ENCODE measurements at places on chromosomes 7 and 10.
A peak's percentile ranks its signal among the peaks of the same experiment; 100 is the strongest.

DNA sequence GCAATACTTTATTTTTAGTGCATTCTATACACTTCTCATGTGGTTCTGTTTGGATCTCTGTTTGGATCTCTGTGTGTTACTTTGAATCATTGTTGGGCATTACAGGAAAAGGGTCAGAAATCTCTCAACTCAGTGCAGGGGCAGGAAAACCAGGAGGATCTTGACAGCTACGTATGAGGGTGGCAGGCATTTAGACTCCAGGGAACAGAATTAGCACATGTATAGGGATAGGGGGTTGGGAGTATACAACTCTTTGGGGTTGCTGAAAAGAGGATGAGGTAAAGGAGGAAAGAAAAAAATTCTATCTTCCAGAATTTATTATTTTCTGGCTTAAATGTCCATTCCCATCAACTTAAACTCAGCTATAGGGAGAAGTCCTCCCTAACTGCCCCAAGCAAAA lies 59.4 kb upstream of the MKI67 start:
- no peak for DNase-seq

- DNase-seq: no peak
Observed at GRCh38 chr7:90261441-90261840, 16.5 kb downstream of the CFAP69 start.

DNA sequence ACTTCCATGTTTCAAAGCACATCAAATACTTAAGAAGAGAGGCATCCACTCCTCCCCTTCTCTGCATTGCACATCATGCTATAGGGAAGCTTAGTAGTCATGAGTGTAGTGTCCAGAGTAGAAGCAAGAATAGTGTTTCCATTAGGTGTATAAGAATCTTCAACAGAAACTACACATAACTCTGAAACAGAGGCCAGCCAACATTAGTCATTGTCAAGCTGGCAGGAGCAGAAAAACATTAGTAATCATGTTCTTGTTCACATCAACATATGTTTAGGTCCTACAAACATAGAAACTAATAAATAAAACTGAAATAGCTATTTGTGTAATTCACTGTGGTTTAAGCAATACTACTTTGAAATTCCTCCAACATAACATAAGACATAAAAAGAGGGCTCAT lies 370.2 kb downstream of the PPP1R3A start:
- no peak for DNase-seq

- DNase-seq: no peak
Observed at GRCh38 chr10:100805543-100806355, 60.4 kb downstream of the PAX2 start.

GRCh38 chr10:13709931-13710650 lies 123.3 kb downstream of the PRPF18 start:
- no peak for DNase-seq

DNA sequence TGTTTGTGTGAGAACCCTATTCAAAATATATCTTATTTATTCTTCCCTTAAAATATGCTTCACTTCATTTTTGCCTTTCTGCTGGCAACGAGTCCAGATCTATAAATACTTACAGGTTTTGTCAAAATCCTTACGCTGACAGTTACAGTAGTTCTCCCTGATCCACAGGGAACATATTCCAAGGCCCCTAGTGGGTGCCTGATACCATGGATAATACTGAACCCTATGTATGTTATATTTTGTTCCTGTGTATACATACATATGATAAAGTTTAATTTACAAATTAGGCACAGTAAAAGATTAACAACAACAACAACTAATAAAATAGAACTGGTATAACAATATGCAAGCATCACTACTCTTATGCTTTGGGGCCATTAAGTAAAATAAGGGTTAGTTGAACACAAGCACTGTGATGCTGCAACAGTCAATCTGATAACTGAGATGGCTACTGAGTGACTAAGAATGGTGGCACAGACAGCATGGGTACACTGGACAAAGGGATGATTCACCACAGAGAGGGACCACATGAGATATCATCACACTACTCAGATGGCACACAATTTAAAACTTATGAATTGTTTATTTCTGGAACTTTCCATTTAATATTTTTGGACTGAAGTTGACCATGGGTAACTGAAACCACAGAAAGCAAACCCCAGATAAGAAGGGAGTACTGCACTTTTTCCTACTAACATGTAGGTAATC lies 29.4 kb upstream of the PCGF5 start:
- DNase-seq: no peak

DNA sequence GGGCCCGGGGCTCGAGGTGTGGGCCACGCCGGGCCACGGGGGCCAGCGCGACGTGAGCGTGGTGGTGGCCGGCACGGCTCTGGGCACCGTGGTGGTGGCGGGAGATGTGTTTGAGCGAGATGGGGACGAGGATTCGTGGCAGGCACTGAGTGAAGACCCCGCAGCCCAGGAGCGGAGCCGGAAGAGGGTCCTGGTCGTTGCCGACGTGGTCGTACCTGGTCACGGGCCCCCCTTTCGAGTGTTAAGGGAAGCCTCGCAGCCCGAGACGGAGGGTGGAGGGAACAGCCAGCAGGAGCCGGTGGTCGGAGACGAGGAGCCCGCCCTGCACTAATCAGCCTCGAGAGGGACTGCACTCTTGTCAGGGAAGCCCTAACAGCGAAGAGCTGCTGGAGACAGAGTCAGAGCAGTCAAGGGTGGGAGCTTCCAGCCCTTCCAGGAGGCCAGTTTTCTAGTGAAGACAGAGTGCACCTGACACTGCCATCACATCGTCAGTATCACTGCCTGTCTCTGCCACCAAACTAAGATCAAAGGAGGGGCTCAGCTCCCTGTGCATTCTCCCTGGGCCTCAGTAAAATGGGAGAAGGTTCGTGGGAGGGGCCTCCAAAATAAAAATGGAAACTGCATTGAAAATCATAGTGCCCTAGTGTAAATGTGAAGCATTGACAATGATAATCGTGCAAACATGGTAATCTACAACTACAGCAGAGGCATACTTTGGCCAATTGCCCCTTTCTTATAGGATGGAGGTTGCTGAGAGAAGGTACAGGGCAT lies 1.3 kb downstream of the MBLAC1 start:
- no peak for DNase-seq

- DNase-seq: no peak
Observed at GRCh38 chr10:72029414-72029813, 58.9 kb downstream of the SPOCK2 start.

GRCh38 chr7:22251281-22251680 lies 105.7 kb downstream of the RAPGEF5 start:
- no peak for DNase-seq

DNA sequence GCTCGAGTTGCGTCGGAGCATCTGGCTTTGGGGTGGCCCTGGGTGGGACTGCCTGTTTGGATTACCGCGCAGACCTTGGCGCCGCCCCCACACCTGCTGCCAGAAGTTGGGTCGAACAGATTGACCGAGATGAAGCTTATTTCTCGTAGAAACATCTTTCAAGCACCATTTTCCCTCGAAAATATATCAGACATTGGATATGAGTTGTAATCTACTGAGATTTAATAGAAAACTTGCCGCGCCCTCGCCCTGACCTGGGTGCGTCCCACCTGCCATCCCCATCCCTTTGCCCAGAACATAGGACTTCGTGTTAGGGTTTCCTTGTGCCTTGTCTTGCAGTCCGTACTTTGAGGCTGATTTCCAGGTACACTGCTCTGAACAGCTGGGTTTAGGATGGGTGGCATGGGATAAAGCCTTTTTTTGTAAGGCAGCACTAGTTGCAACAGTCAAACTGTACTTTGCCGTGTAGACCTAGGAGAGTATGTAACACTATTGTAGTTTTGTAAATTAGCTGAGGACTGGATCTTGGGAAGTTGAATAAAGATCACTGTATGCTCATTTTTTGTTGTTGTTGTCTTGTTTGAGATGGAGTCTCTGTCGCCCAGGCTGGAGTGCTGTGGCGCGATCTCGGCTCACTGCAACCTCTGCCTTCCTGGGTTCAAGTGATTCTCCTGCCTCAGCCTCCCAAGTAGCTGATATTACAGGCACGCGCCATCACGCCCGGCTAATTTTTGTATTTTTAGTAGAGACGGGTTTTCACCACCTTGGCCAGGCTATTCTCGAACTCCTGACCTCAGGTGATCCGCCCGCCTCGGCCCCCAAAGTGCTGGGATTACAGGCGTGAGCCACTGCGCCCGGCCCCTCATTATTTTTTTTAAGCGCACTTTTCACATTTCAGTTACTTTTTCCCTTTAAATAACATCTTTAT lies 978 bp downstream of the OGDH start:
- no peak for DNase-seq

DNA sequence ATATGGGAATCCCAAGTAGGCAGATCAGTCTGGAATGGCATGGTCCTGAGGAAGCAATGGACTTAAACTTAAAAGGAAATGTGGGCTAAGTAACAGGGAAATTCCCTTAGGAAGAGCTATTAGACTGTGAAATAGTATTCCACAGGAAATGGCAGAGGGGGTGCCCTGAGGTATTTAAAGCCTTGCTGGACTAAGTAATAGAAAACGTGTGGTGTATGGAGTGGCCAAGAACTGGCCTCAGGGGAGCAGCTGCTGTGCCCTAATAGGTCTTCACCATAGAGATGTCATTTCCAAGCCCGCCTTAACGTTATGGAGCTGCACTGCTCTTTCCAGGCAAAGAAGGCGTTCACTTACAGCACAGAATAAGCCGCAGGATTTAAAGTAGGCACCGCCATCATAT lies 365.2 kb upstream of the ZMIZ1 start:
- peak; percentile 18 for DNase-seq

Data from kidney capillary endothelial cell (primary cell).